Subcutaneous preadipocyte (primary cell): ENCODE measurements at places on chromosomes 5 and 9. TPM values are rescaled to one million over a fixed set of nuclear protein-coding genes. Genes with fewer than 3 reads are reported as not detected.

The UBE2R2 gene
- total RNA-seq, result 15.4 and 17.6 TPM in 2 replicates

The MSMP gene
- total RNA-seq, result not detected in 2 replicates

The ABCA2 gene
- total RNA-seq, result 15.4 and 19.5 TPM in 2 replicates

The ZNF879 gene
- 2.9 and 3.9 TPM in 2 replicates for total RNA-seq

The COMMD10 gene
- 26.8 and 28.5 TPM in 2 replicates for total RNA-seq

The C5orf52 gene
- not detected in 2 replicates for total RNA-seq

The ZFP37 gene
- total RNA-seq, result 0.73 and 1.6 TPM in 2 replicates

The F2RL1 gene
- 2.9 and 3.1 TPM in 2 replicates for total RNA-seq

The SLC34A3 gene
- total RNA-seq, result not detected in 2 replicates

The GPR151 gene
- total RNA-seq, result not detected in 2 replicates

The SLC34A1 gene
- not detected in 2 replicates for total RNA-seq

The PCDHGA11 gene
- total RNA-seq, result 11.8 and 13.9 TPM in 2 replicates

The ADAMTSL1 gene
- total RNA-seq, result 134 and 166 TPM in 2 replicates

The CNTNAP3B gene
- total RNA-seq, result not detected in 2 replicates

The ASS1 gene
- total RNA-seq, result 172 and 188 TPM in 2 replicates

The ENTPD2 gene
- not detected in 2 replicates for total RNA-seq

The RNF38 gene
- 8.8 and 10.8 TPM in 2 replicates for total RNA-seq

The OMD gene
- 0.20 and 0.37 TPM in 2 replicates for total RNA-seq

The ARID3C gene
- under 0.01 TPM in 1 of 2 replicates, not detected in the other for total RNA-seq

The TUSC1 gene
- total RNA-seq, result 7.4 and 9.2 TPM in 2 replicates

The CDH9 gene
- total RNA-seq, result not detected in 2 replicates

The PCDHGA5 gene
- 0.73 and 1.2 TPM in 2 replicates for total RNA-seq

The MEF2C gene
- total RNA-seq, result 3.1 and 4.4 TPM in 2 replicates

The STKLD1 gene
- under 0.01 and 1.4 TPM in 2 replicates for total RNA-seq

The SLC23A1 gene
- total RNA-seq, result not detected in 2 replicates

The TAL2 gene
- total RNA-seq, result not detected in 2 replicates

The TAF11L5 gene
- not detected in 2 replicates for total RNA-seq

The RNF20 gene
- 17.3 and 18.8 TPM in 2 replicates for total RNA-seq

The GCNT4 gene
- total RNA-seq, result 0.37 and 0.39 TPM in 2 replicates

The SLCO4C1 gene
- under 0.01 and 0.20 TPM in 2 replicates for total RNA-seq

The FAM169A gene
- total RNA-seq, result under 0.01 and 0.20 TPM in 2 replicates

The RPS23 gene
- 2,450 and 5,591 TPM in 2 replicates for total RNA-seq

The LHX3 gene
- total RNA-seq, result not detected in 2 replicates

The TRAF1 gene
- total RNA-seq, result 2.2 and 2.9 TPM in 2 replicates

The CDO1 gene
- 5.7 and 7.3 TPM in 2 replicates for total RNA-seq

The NR2F1 gene
- total RNA-seq, result 4.8 and 5.9 TPM in 2 replicates
